Ovary (tissue), 10 donors: ENCODE measurements at places on chromosomes 7 and 10. TPM values are rescaled to one million over a fixed set of nuclear protein-coding genes. Genes with fewer than 3 reads are reported as not detected.

DNA sequence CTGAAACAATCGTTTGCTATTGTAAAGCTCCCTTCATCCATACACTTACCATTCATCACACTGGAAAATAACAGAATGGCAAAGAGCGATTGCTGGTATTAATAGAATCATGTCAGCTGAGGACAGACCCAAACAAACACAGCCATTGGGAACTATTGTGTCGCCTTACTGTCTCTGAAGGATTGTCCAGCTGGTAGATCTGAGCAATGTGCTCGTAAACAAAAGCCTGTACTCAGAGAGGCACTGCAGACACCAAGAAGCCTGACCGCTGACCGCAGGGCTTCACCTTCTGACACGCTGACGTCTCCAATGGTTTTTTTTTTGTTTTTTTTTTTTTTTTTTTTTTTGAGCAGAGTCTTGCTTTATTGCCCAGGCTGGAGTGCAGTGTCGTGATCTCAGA is 151.0 kb upstream of the FRMD4A start:
- no peaks in the 10 kb centered on the region for H3K36me3 ChIP-seq
- H3K4me1 ChIP-seq = peaks cover 2% of the 10 kb centered on the region
- H3K27ac ChIP-seq = no peak overlapping the region
- no peak for DNase-seq
- H3K4me3 ChIP-seq = no peak overlapping the region
- H3K27me3 ChIP-seq = no peaks in the 10 kb centered on the region

- no peaks in the 10 kb centered on the region for H3K36me3 ChIP-seq
- H3K27me3 ChIP-seq = no peaks in the 10 kb centered on the region
- no peaks in the 10 kb centered on the region for H3K4me1 ChIP-seq
- DNase-seq = no peak
- H3K4me3 ChIP-seq = no peak overlapping the region
Measured at GRCh38 chr10:34985823-34986222, 104.3 kb downstream of the CUL2 start.

- H3K27me3 ChIP-seq = no peaks in the 10 kb centered on the region
- no peaks in the 10 kb centered on the region for H3K4me1 ChIP-seq
- no peaks in the 10 kb centered on the region for H3K36me3 ChIP-seq
- no peak overlapping the region for H3K27ac ChIP-seq
- H3K4me3 ChIP-seq = no peak overlapping the region
Measured at GRCh38 chr7:50835156-50835555, 52.5 kb upstream of the GRB10 start.

- no peaks in the 10 kb centered on the region for H3K36me3 ChIP-seq
- no peak for DNase-seq
- no peak overlapping the region for H3K4me3 ChIP-seq
- H3K27ac ChIP-seq = no peak overlapping the region
- no peaks in the 10 kb centered on the region for H3K27me3 ChIP-seq
- H3K4me1 ChIP-seq = no peaks in the 10 kb centered on the region
Measured at GRCh38 chr10:122204691-122205489, 66.2 kb upstream of the BTBD16 start.

- no peaks in the 10 kb centered on the region for H3K36me3 ChIP-seq
- no peaks in the 10 kb centered on the region for H3K27me3 ChIP-seq
- H3K27ac ChIP-seq = no peak overlapping the region
- no peak for DNase-seq
- no peak overlapping the region for H3K4me3 ChIP-seq
- no peaks in the 10 kb centered on the region for H3K4me1 ChIP-seq
Measured at GRCh38 chr7:110685899-110686298, 405.0 kb upstream of the LRRN3 start.

GRCh38 chr10:129329385-129330055 is 137.5 kb upstream of the MGMT start:
- H3K27ac ChIP-seq = no peak overlapping the region
- no peaks in the 10 kb centered on the region for H3K27me3 ChIP-seq
- no peak overlapping the region for H3K4me3 ChIP-seq
- no peaks in the 10 kb centered on the region for H3K4me1 ChIP-seq

The ETV1 gene
- total RNA-seq = 2.3 TPM

The CASP7 gene
- 8.0 TPM for total RNA-seq

The ZFYVE27 gene
- 30.1 TPM for total RNA-seq

DNA sequence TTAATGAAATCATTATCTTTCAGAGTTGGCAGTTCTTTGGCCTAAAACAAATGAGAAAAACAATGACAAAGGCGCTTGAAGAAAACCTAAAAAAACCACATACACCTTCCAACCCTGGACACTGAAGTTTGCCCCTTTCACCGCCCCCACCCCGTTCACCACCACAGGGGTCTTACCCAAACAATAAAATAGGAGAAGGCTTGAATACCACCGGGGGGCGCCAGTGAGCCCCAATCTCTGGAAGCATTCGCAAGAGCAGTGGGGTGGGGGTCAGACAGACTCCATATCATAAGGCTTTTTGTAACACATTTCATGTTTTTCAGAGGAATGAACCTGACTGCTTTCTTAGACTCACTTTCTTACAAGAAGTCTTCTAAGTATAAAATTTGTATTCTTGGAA is 163.6 kb downstream of the PIP4K2A start:
- peak; percentile 54 for DNase-seq
- peaks cover 1% of the 10 kb centered on the region for H3K4me1 ChIP-seq
- H3K36me3 ChIP-seq = no peaks in the 10 kb centered on the region
- H3K4me3 ChIP-seq = no peak overlapping the region
- no peak overlapping the region for H3K27ac ChIP-seq
- no peaks in the 10 kb centered on the region for H3K27me3 ChIP-seq

The VAX1 gene
- not detected for total RNA-seq

The FASTK gene
- total RNA-seq = 75.8 TPM

The TRIM73 gene
- 6.8 TPM for total RNA-seq

DNA sequence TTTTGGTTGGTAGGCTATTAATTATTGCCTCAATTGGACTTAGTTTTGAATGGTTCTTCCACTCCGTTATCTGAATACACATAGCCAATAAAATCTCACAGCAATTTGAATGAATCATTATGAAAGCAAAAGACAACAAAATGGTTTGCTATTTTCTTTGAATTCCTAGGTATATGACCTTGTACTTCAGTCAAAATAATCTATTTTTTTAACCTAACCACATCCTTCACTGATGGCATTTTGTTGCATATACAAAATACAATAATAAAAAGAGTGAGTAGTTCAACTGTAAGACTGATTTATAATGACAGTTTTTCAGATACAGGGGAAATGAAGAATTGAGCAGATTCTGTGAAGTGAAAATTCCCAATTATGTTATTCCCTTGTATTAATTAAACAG is 433.1 kb downstream of the HTR7 start:
- H3K27me3 ChIP-seq = no peaks in the 10 kb centered on the region
- H3K27ac ChIP-seq = no peak overlapping the region
- no peak overlapping the region for H3K4me3 ChIP-seq
- H3K4me1 ChIP-seq = no peaks in the 10 kb centered on the region

GRCh38 chr7:15685358-15686294 is 857 bp downstream of the MEOX2 start:
- H3K4me3 ChIP-seq = peak overlapping the region; percentile 42
- H3K27ac ChIP-seq = peak overlapping the region; percentile 35
- H3K4me1 ChIP-seq = peaks cover 4% of the 10 kb centered on the region
- DNase-seq = peak; percentile 58

DNA sequence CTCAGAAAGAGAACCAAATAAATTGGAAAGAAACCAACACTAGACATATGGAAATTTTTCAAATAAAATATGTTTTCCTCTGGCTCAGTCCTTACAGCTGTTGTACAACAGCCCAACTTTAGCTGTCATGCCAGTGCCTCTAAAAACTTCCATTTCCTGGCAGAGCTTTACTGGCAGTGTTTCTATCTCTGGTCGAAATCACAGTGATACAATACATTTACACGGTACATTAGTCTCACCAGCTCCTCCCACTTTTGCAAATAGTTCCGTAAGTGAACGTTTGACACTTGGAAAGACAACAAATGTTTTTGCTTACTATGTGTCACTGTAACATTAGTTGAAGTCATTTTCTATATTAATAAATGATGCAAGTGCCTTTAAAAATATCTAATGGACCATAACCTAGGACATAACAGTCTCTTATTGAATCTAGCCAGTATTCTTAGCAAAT is 29.8 kb downstream of the BCAP29 start:
- no peaks in the 10 kb centered on the region for H3K36me3 ChIP-seq
- H3K27me3 ChIP-seq = no peaks in the 10 kb centered on the region
- H3K27ac ChIP-seq = no peak overlapping the region
- no peak overlapping the region for H3K4me3 ChIP-seq

DNA sequence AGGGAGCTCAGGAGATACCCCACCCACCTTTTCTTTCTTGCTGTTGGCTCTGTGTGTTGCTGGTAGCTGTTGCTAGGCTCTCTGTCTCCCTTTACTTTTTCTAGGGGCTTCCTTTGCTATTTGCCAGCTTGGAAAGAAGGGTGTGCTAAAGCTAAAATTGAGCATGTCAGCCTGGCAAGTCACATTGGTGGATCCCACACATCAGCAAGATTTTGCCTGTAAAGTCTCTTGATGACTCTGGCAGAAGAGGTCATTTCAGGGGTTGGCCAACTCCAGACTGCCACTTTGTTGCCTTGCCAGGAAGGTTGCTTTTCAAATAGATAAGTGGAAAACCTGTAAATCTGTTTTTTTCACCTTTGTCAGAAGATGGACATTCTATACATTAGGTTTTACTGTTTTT is 9.9 kb downstream of the CCNY start:
- DNase-seq = no peak
- H3K4me3 ChIP-seq = no peak overlapping the region
- H3K27ac ChIP-seq = no peak overlapping the region
- H3K36me3 ChIP-seq = no peaks in the 10 kb centered on the region
- peaks cover 25% of the 10 kb centered on the region for H3K4me1 ChIP-seq
- no peaks in the 10 kb centered on the region for H3K27me3 ChIP-seq

- H3K4me1 ChIP-seq = no peaks in the 10 kb centered on the region
- H3K27me3 ChIP-seq = no peaks in the 10 kb centered on the region
- no peak overlapping the region for H3K27ac ChIP-seq
Measured at GRCh38 chr10:28137907-28138880, 139.3 kb upstream of the ODAD2 start.

The SH2D4B gene
- 0.10 TPM for total RNA-seq

DNA sequence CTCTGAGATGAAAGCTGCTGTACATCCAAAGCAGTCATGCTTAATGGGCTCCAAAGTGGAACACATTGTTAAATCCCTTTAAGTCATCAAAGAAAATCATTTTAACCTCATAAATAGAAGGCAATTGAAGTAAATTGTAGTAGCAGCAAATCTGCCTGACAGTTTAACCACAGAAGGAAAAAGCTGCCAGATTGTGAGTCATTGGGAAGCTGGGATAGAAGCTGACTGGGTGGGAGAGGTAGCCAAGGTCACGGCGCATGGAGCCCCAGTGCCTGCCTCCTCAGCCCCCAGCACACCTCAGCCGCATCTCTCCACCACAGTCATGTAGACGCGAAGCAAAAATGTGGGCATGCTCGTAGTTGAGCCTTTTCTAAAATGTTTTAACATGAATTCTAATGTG is 44.0 kb downstream of the TARP start:
- H3K27ac ChIP-seq = no peak overlapping the region
- no peaks in the 10 kb centered on the region for H3K27me3 ChIP-seq

The NUDT13 gene
- 1.8 TPM for total RNA-seq

DNA sequence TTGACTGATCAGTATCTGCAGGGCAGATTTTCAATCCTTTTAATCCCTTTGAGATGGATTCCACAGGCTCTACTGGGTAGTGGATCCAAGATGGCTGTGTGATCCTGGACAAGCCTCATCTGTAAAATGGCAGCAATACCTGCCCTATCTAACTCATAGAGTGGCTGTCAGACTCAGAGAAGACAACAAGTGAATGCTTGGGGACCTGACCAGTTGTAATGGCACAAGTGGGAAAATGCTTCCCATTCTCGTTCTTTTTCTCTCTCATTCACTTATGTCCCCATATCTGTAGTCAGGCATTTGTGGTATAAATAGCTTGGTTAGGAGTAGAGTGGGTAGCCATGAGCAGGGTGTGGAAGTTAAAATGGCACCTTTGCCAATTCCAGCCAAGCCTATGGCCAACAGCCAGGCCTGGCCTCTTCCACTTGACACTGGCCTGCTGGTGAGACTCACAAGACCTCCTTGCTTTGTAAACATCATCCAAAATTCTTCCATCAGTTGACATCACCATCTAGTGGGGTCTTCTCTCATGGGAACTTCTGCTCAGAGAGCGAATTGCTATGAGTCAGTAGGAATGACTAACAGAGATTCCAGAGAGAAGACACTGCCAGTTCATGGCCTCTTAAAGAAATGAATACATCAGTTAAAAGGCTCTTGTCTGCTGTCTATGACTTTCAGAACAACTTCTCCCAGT is 150.1 kb downstream of the PLPP4 start:
- no peak overlapping the region for H3K27ac ChIP-seq
- H3K27me3 ChIP-seq = no peaks in the 10 kb centered on the region
- DNase-seq = no peak
- no peaks in the 10 kb centered on the region for H3K4me1 ChIP-seq

GRCh38 chr7:112012242-112012641 is 194.0 kb downstream of the DOCK4 start:
- no peaks in the 10 kb centered on the region for H3K27me3 ChIP-seq
- DNase-seq = no peak
- H3K36me3 ChIP-seq = no peaks in the 10 kb centered on the region
- no peak overlapping the region for H3K4me3 ChIP-seq
- no peak overlapping the region for H3K27ac ChIP-seq
- peaks cover 8% of the 10 kb centered on the region for H3K4me1 ChIP-seq

The UPK3B gene
- total RNA-seq = 4.1 TPM

- H3K4me3 ChIP-seq = no peak overlapping the region
- no peak for DNase-seq
- peaks cover 2% of the 10 kb centered on the region for H3K4me1 ChIP-seq
- H3K27me3 ChIP-seq = no peaks in the 10 kb centered on the region
- H3K36me3 ChIP-seq = no peaks in the 10 kb centered on the region
- H3K27ac ChIP-seq = no peak overlapping the region
Measured at GRCh38 chr7:118186501-118186900, 2.5 kb downstream of the LSM8 start.

- H3K27me3 ChIP-seq = no peaks in the 10 kb centered on the region
- H3K4me3 ChIP-seq = no peak overlapping the region
- H3K4me1 ChIP-seq = peaks cover 3% of the 10 kb centered on the region
- no peak overlapping the region for H3K27ac ChIP-seq
- no peak for DNase-seq
Measured at GRCh38 chr10:125769175-125769574, 6.4 kb downstream of the MMP21 start.

GRCh38 chr7:98212532-98213041 is 1.3 kb downstream of the BHLHA15 start:
- no peaks in the 10 kb centered on the region for H3K27me3 ChIP-seq
- H3K4me1 ChIP-seq = no peaks in the 10 kb centered on the region

GRCh38 chr10:117204316-117204715 is 7.0 kb downstream of the KCNK18 start:
- no peaks in the 10 kb centered on the region for H3K36me3 ChIP-seq
- H3K4me1 ChIP-seq = no peaks in the 10 kb centered on the region
- no peak for DNase-seq
- no peak overlapping the region for H3K27ac ChIP-seq
- H3K27me3 ChIP-seq = no peaks in the 10 kb centered on the region
- H3K4me3 ChIP-seq = no peak overlapping the region
